ENCODE measurements at places on chromosomes 7 and 10. TPM values are rescaled to one million over a fixed set of nuclear protein-coding genes. Genes with fewer than 3 reads are reported as not detected.

Gene PPP1R17
- total RNA-seq: not detected

Gene NME8
- not detected for total RNA-seq

Gene AKR1C4
- not detected for total RNA-seq

DNA sequence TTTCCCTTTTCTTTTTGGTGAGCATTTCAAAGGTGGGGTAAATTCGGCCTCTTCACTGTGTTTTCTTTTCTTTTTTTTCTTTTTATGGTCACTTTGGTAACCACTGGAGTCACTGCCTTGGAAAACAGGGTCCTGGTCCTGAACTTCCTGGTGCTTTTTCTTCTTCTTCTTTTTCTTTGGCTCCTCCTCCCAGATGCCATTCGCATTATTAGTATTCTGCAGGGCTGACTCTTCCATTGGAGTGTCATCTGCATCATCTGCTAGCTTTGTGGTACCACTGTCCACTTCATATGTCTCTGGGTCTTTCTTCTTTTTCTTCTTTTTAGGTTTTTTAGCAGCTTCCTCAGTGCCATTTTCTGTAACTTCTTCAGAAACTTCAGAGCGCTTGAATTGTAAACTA lies 10.5 kb downstream of the POLR1F start:
- H3K27me3 ChIP-seq: no peaks in the 10 kb centered on the region
- no peak overlapping the region for H3K4me3 ChIP-seq
- H3K4me1 ChIP-seq: no peaks in the 10 kb centered on the region
- DNase-seq: no peak
- no peak overlapping the region for H3K27ac ChIP-seq
- H3K36me3 ChIP-seq: peaks cover 8% of the 10 kb centered on the region

GRCh38 chr10:28400681-28401080 lies 97.8 kb upstream of the MPP7 start:
- peaks cover 2% of the 10 kb centered on the region for H3K4me1 ChIP-seq
- H3K27me3 ChIP-seq: peaks cover 2% of the 10 kb centered on the region
- H3K27ac ChIP-seq: no peak overlapping the region

DNA sequence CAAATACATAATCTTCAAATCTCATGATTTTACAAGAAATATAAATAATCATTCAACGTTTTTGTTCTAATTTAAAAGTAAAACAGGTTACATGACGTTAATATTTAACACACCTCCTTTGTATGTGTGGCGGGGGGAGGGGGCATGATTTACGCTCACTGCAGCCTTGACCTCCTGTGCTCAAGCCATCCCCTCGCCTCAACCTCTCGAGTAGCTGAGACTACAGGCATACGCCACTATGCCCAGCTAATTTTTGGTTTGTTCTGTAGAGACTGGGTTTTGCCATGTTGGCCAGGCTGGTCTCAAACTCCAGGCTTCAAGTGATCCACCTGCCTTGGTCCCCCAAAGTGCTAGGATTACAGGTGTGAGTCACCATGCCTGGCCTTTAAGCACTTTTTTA lies 7.2 kb upstream of the CACNA2D1 start:
- peaks cover 7% of the 10 kb centered on the region for H3K27me3 ChIP-seq
- no peaks in the 10 kb centered on the region for H3K4me1 ChIP-seq
- H3K27ac ChIP-seq: no peak overlapping the region
- DNase-seq: no peak
- H3K36me3 ChIP-seq: no peaks in the 10 kb centered on the region
- H3K4me3 ChIP-seq: no peak overlapping the region

DNA sequence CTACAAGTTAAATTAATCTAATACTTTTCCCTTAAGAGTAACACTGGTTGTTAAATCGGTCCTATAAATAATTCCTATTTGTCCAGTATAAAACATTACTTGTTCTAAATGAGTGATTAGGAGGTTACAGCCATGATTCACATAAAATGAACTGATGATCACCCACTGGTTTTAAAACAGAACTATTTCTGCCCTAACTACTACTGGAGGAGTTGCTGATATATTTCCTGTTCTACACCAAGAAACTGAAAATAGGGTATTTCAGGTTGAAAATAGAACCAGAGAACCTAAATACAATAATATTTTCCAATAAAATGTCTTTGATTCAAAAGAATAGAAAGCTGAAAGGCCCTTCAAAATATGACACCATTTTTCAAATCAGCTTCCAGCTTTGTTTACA lies 30.9 kb downstream of the DNAJC1 start:
- H3K36me3 ChIP-seq: peaks cover 1% of the 10 kb centered on the region
- no peak overlapping the region for H3K4me3 ChIP-seq
- no peaks in the 10 kb centered on the region for H3K27me3 ChIP-seq
- H3K4me1 ChIP-seq: peaks cover 2% of the 10 kb centered on the region

GRCh38 chr7:151125846-151126481 lies 39.7 kb downstream of the AGAP3 start:
- no peaks in the 10 kb centered on the region for H3K36me3 ChIP-seq
- DNase-seq: no peak
- H3K4me1 ChIP-seq: peaks cover 6% of the 10 kb centered on the region
- no peak overlapping the region for H3K4me3 ChIP-seq

DNA sequence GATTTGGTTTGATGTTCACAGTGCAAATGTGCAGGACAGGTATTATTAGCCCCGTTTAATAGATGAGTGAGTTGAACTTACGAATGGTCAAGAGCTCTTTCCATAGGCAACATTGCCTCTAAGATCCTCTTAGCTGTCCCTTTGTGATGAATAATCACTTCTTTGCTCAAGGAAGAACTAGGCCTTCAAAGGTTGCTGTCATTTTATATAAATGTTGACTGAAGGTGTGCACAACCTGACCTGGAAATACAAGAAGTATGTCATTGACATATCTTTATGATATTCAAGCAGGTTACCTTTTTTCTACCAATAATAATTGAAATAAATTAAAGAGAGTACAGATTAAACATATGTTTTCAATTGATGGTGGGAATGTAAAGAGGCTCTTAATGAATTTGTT lies 48.5 kb upstream of the GLCCI1 start:
- no peak overlapping the region for H3K4me3 ChIP-seq
- H3K27me3 ChIP-seq: no peaks in the 10 kb centered on the region
- no peak for DNase-seq
- H3K36me3 ChIP-seq: peaks cover 11% of the 10 kb centered on the region
- peaks cover 18% of the 10 kb centered on the region for H3K4me1 ChIP-seq

All from activated naive CD8-positive, alpha-beta T cell treated with anti-CD3 and anti-CD28 coated beads, Interleukin-2, amount 10 ng/mL, durations not matched to agents 7 days and 5 days (primary cell).